ENCODE measurements at places on chromosomes 11 and 22.
A peak's percentile ranks its signal among the peaks of the same experiment; 100 is the strongest.

DNA sequence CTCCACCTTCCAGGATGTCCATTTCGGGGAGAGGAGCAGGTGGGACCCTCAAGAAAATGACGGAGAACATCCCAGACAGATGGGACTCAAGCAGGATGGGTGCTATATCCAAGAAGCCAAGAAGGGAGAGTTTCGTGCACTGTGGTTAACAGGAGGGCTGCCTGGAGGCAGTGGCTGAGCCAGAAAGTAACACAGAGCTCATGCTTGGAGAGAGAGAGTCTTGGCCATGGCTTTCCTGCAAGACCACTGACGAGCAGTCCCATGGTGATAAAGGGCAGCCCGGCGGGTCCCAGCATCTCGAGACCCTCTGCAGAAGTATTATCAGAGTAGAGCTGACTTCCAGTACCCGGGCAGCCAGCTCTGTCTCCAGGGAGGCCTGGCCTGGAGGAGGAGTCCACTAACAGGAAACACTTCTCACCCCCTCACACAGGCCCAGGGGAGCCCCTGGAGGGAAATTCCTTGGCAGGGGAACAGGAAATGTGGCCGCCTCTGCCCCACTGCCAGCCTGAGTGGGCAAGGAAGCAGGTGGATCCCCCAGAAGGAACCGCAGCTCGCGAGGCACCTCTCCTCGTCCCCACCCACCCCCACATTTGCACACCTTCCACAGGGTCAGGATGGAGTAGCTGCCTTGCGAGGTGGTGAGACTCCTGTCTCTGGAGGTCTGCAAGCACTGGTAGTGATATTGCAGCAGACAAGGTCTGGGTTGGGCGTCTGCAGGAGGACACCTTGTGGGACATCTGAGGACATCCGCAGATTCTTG lies 32.2 kb downstream of the CYTH4 start:
- DNase-seq: no peak

DNA sequence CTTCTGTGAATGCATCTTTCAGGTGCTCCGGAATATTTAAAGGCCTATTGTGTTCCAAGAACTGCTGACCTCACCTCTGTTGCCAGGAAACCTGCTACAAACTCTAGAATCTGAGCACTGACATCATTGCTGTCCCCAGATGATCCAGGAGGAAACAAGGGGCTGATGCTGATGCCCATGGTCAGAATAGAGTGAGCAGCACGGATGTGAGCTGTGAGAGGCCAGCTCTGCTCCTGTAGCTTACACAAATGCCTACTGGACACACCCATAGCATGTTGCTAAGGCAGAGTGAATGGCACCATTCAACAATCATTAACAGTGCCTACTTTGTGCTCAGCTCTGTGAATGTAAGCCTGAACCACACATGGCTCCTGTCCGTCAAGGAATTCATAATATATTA lies 276.7 kb upstream of the API5 start:
- DNase-seq: no peak

- no peak for DNase-seq
Measured at GRCh38 chr22:46472722-46473016, 64.8 kb downstream of the CELSR1 start.

GRCh38 chr11:116224154-116224888 lies 548.5 kb downstream of the BUD13 start:
- peak; percentile 25 for DNase-seq

DNA sequence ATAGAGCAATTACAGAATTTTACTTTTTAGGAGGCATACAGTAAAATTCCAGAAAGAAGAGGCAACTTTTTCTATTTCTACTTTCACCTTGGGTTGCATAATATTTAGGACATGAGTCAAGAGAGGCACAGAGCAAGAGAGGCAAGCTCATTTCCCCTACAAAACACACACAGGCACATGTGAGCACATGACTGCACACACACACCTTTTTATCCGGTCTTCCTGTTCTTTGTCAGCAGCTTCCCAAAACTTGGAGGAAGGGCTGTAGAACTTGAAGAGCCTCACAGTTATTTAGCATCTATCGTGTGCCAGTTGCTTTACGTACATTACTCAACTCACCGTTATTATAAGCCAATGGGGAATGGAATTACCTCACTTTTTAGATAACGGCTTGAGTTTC lies 37.8 kb upstream of the CCDC179 start:
- no peak for DNase-seq

- DNase-seq: peak; percentile 23
Measured at GRCh38 chr22:28594797-28595462, 84.7 kb downstream of the TTC28 start.

DNA sequence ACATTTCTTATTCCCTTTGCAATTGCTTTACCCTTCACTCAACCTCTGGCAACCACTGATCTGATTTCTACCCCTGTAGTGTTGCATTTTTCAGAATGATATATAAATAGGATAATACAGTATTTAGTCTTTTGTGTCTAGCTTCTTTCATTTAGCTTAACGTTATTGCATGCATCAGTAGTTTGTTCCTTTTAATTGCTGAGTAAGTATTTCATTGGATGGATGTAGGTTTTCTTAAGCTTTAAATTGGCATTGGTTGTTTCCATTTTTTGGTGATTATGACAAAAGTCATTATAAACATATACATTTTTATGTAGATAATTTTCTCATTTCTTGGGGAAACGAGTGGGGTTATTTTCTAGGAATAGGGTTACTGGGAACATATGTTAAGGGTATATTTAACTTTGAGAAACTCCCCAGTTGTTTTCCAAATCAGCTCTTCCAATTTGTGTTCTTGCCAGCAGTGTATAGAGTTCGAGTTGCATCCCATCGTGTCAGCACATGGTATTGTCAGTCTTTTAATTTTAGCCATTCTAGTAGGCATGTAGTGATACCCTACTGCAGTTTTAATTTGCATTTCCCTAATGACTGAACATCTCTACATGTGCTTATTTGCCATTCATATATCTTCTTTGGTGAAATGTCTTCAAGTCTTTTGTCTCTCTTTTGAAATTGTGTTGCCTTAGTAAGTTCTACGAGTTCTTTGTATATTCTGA lies 60.3 kb downstream of the DDX10 start:
- DNase-seq: no peak

- no peak for DNase-seq
Measured at GRCh38 chr11:134423106-134423505, 11.1 kb upstream of the B3GAT1 start.

GRCh38 chr11:57368106-57368844 lies 12.7 kb downstream of the PRG3 start:
- no peak for DNase-seq

DNA sequence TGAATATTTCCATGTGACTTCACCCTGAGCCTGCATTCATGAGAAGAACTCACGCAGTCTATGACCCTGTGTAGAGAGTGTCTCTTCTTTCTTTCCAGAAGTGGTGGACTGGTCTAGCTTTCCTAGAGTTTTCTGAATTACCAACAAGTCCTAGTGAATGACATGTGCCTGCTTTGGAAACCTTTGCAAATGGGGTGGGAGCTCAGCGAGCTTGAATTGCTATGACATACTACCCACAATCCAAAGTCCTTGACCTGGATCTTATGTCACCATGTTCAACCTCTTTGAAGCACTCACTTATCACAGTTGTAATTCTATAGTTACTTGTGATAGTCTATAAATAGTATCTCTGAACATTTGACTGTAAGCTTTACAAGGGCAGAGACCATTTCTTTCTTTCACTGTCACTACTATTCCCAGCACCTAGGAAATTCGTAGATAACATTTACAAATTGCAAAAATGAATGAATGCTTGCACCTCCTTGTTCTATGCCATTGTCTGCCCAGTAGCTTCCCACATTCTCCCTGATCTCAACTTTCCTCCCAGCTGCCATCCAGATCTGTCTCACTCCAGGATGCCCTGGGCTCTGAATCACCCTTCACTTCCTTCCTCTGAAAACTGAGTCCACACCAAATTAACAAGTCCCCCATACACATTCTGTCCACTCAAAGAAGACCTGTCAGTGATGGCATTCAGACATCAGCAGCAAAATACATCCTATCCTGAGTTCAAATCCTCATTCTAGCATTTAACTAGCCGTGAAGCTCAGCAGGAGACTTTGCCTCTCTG lies 201.9 kb upstream of the SESN3 start:
- DNase-seq: no peak

DNA sequence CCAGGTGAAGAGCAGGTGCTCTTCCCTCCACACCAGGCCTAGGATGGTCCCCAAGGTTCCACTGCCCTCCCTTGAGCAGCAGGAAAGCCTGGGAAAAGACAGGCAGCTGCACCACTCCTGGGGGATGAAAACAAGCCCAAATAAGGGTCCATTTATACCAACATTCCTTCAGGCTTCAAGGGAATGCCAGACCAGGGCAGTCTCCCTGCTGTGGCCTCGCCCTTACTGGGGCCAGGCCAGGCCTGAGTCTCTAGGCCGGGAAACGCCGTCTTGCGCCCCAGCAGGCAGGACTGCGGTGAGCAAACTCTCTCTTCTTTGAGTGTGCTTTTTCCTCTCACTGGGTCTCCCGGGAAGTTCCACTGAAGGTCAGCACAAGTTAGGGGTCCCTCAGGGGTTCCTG lies 443.5 kb downstream of the SOX6 start:
- DNase-seq: no peak

DNA sequence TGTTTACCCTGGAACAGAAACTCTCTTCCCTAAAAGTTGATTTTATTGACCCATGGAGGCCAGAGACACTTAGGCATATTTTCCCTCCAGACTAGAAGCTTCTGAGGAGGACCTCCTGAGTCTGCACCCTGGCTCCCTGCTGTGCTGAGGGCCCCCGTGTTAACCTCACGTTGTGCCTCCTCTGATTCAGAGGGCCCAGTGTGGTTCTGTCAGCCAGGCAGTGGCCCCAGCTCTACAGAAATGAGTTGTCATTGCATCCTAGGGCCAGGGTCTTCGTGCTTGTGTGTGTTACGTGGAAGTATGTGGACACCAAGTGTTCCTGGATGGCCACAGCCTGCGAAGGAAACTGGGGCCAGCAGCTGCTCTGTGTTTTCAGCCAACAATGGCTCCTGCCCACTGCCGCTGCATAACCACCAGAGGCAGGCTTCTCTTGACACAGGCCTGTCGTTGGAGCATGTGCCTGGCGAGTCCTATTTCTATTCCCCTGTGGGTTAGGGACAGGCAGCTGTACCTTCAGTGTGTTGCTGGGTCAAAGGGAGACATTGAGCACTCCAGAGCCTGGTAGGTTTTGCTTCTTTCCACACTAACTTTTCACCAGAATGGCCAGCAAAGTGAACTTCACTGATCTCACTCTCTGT lies 44.5 kb downstream of the MED15 start:
- no peak for DNase-seq

Data from HTR-8/SVneo (cell line).